Daoy (cell line): ENCODE measurements at places on chromosomes 2 and 18. TPM values are rescaled to one million over a fixed set of nuclear protein-coding genes. Genes with fewer than 3 reads are reported as not detected.

Gene ANO7
- total RNA-seq: 0.69 TPM in 1 of 2 replicates, not detected in the other

Gene DSC2
- 2.8 and 4.3 TPM in 2 replicates for total RNA-seq

Gene TEX44
- total RNA-seq: not detected in 2 replicates

DNA sequence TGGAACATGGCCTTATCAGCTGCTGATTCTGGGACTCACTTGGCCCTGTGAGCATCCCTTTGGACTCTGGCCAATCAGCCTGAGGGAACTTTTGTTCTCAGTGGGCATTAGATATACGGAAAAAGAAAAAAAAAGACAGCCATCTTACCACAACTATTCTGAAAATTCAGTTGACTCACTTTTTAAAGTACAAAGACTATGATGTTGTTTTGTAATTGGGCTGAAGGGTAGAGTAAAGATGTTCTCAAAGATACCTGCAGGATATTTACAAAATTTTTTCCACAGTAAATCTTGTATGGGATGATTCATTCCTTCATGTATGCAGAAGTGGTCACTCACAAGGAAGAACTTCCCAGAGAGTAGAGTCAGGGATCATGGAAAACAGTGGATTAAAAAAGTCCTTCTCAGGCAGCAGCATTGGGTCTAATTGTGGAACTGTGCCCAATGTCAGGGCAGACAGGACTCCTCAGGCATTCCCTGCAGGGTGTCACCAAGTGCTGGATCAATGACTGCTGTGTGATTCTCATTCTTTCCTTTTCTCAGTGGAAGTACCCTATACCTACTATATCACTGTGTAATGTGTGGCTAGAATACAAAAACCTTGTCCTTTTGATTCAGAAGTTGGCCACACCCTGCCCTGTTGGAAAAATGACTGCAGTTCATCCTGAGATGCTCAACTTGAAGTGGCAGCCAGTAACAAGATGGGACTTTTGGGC is 35.4 kb downstream of the SULT1C4 start:
- DNase-seq: peak; percentile 94

- no peak for DNase-seq
Measured at GRCh38 chr2:215003001-215003400, 135.4 kb downstream of the ABCA12 start.

- no peak for DNase-seq
Measured at GRCh38 chr2:118348380-118349034, 260.2 kb downstream of the INSIG2 start.
